ENCODE measurements at places on chromosomes 16 and 17.
A peak's percentile ranks its signal among the peaks of the same experiment; 100 is the strongest.

GRCh38 chr17:2050300-2051060 lies 4.4 kb upstream of the HIC1 start:
- DNase-seq: peak; percentile 88

DNA sequence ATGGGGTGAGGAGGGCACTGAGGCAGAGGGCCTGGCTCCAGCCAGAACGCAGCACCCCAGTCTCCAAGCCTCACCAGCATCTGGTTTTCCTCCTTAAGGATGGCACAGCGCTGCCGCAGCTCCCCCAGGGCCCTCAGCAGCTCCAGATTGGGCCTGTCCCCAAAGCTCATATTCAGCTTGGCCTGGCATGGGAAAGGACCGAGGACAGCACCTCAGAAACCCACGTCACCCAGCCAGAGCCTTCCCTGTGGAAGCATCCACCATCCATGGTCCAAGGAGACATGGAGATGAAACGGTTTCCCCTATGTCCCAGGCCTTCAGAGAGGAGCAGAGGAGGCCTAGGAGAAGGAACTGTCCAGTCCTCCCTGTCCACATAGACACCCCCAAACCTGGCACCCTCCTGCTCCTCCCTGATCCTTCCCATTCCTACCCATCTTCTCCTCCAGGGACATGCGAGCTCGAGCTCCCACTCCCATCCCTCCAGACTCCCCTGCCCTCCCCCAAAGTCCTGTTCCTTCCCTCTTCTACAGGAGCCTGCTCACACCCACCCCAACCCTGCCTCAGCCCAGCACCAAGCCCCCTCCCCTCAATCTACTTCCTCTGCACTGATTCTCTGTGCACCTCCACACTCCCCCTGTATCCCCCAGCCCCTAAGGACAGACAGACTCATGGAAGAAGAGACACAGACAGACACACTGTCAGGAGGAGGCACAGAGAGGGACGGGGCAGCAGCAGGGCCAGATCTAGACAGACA lies 1.8 kb downstream of the TSPOAP1 start:
- DNase-seq: no peak

- no peak for DNase-seq
These were observed 26.7 kb downstream of the ABCA5 start for GRCh38 chr17:69300222-69300621.

DNA sequence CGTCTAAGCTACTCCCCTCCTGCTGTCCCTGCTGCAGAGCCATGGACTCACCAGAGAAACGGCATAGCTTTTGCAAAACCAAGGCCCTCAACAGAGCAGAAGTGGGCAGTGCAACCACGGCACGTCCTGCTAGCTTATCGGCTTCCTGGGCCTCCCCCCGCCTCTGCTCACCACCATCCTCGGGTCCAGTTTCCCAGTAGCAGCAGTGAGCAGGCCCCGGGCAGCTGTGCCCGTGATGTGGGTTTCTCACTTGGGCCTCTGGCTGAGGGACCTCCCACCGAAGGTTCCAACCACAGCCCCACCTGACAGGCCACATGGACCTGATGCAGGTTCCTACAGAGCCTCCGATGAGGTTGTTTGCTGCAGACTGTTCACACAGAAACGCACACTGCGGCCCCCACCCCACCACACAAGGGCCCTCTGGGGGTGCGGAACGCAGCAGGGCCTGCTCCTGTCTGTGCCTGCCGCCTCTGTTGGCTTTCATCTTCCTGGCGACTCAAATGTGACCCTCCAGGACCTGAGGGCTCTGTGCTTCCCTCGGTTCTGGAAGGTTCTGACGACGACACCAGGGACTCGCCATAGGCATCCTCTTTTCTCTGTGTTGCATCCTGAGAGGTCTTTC lies 24.8 kb downstream of the PDIA2 start:
- no peak for DNase-seq

- no peak for DNase-seq
These were observed 30.8 kb downstream of the VWA3A start for GRCh38 chr16:22123146-22123545.

- DNase-seq: no peak
These were observed 93.7 kb downstream of the TANGO6 start for GRCh38 chr16:68936736-68937631.

DNA sequence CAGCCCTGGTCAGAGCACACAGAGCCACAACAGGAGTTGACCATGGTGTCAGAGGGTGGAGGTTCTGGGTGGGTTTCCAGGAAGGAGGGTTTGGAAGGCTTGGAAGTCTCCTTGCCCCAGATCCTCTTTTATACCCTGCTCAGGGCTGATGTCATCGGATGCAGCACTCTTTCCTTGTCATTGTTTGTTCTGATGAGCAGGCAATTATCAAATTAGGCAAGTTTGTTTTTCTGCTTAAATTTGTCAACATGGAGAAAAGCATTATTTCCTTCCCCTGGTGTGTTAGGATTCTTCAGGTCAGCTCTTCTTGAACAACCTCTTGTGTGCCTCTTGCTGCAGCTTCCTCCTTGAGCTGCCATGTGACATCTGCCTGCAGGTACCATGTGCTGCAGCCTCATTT lies at the start of gene KRTAP4-4:
Gene KRTAP4-4 (minus strand): TSS at position 101 of the 400 bp plus-strand sequence. CDS start 57 bp downstream, at position 44.
- DNase-seq: no peak

DNA sequence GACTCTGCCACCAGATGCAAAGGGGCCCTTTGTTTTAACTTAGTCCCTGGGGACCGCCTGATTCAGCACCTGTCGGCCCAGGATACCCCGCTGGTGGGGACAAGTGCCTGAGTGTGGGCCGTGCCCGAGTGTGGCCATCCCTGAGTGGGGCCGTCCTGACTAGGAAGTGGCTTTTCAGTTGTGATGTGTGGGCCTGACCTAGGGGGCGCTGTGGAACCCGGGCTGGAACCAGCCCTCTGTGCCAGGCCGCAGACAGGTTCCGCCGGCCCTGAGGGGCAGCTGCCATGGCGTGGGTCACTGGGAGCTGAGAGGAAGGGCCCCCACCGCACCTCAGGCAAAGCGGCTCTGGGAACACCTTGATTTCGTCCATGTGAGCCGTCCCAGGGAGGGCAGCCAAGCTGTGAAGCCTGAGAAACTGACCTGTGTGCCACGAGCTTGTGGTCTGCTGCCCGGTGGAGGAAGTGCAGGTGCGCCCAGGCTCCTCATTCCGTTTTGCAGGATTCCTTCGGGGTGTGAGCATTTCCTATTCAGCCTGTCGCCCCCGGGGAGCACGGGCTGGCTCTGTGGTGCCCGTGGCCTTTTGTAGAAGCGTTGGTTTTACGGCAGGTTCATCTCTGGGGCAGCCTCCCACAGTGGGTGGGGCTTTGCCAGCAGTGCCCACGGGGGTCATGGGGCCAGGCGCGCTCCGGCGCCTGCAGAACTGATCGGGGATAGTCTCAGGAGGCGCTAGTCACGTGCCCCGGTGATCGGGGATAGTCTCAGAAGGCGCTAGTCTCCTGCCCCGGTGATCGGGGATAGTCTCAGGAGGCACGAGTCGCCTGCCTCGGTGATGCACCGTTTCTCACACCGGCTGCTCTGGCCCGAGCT lies 5.3 kb downstream of the RPL13 start:
- no peak for DNase-seq

DNA sequence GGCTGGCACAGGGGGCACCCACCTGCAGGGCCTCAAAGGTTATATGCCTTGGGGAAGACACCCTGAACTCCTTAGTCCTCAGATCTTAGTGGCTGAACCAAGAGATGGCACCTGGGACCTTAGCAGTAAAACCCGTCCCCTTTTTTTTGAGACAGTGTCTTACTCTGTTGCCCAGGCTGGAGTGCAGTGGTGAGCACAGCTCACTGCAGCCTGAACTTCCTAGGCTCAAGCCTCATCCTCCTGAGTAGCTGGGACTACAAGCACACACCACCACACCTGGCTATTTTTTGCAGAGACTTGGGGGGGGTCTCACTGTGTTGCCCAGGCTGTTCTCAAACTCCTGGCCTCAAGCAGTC lies 237.2 kb downstream of the MRTFB start:
- no peak for DNase-seq

GRCh38 chr17:979212-979538 lies 401 bp downstream of the NXN start:
- peak; percentile 13 for DNase-seq

GRCh38 chr16:78961464-78961863 lies 639.1 kb downstream of the MAF start:
- DNase-seq: no peak

DNA sequence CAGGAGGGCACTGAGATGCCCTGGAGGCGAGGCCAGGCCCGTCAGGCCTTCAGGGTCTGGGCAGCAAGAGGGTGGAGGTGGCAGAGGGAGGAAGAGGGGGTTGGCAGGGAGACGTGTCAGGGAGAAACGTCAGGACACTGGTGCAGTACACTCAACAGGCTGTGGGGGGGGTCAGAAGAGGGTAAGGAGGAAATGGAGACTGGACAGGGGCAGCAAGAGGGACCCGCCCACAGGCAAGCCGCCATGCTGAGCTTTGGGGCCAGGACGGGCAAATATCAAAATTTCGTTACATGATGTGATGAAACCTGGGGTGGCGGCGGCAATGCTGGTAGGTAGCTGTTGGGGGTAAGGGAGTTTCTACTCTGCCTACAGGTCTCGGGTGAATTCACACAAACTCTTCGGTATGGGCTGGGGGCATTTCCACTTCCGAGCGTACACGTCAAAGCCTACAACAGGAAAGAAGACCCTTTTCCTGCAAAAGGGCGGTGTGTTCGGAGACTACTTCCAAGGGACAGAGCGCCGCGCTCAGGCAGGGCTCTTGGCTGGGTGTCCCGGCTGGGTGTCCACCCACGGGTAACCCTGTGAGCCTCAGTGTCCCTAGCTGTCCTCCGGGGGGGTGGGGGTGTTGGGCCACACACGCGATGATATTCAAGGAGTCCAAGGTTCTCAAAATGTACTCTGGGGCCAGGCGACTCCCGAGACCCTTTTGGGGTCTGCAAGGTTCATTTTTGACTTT lies 43.3 kb upstream of the ATP2A3 start:
- no peak for DNase-seq

DNA sequence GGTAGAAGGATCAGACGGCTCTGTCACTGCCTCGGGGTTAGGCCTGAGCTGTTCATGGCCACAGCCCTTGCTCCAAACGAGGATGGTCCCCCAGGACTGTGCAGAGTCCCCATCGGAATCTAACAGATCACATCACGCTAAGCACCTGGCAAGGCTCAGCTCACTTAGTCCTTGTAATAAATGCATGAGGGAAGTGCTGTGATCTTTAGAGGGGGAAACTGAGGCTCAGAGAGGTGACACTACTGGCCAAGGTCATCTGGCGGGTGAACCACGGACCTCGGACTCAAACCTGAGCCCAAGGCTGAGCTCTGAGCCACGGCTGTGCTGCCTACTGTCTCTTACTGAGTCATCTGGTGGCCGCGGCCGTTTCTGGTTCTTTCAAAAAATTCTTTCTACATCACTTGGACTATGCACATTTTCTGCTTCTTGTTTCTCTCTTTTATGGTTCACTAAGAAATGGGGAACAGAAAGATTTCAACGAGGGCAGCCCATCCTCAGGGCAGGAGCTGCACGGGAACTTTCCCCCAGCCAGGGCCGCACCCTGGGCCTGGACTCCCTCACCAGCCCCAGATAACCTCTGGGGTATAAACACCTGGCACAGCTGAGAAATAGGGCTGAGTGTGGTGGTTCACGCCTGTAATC lies 55.6 kb downstream of the COTL1 start:
- no peak for DNase-seq

DNA sequence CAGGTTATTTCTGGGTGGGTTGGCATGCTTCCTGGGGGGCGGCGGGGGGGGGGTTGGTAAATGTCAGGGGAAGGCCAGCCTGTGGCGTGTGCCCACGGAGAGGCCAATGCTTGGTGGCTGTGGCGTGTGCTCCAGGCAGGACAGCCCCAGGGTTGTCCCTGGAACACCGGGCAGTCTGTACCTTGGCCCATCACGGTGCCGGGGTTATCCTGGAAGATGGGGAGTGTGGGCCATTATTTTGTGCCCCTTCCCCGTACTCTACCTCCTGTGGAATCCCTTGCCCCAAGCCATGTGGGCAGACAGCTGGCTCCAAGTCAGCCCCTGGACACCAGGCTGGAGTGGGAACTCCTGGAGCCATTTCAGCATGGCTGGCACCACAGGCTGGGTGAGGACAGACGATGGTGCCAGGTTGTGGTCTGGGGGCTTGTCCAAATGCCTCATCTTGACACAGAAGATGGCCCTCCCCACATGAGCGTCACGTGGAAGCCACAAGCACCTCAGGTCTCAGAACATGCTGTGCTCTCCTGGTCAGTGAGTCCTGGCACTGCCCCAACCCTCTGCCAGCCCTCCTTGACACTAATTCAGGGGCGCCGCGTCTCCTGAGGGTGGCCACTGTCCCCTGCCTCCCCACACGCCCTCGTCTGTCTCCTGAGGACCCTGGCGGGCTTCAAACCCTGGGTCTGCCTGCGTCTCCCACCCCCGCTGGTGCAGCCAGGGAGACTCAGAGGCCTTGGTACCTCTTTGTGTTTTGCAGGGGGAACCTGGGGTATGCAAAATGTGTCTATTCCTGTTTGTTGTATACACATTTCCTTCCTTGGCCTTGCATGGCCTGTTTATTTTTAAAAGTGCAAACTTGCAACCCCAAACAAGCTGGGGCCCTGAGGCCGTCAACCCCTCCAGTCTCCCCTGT lies 4.3 kb downstream of the SLC16A3 start:
- DNase-seq: no peak

DNA sequence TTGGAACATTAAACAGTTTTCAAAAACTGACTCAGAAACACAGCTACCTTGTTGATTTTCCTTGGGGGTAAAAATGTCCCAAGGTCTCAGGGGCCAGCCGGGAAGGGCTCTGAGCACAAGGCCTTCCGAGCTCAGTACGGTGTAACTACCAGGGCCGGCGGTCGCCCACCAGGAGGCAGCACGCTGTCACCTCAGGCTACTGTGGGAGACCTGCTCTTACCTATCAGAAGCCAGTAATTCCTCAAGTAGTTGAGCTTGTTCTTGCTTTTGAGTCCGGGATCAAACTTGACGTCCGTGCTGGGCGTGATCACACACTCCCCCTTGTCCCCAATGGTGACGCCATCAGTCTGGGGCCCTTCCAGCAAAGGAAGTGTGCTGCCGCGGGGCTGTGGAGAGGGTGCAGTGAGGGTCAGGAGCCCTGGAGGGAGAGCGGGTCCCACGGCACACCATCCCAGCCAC lies 43.4 kb upstream of the ICAM2 start:
- peak; percentile 69 for DNase-seq

DNA sequence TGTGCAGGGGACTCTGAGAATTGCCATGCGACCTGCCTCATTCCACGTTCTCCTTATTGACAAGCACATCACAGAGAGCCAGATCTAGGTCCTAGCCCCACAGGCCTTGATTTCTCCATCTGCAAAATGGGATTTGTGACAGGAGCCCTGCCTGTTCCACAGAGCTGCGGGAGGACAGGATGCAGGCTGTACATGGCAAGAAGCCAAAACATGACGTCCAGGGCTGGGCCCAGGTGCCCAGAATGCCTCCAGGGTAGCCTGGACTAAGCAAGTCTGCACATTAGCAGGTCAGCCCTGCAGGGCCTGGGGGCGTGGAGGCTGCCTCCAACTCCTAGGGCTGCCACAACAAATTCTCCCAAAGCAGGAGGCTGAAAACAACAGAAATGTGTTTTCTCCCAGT lies 235.7 kb upstream of the SDK2 start:
- no peak for DNase-seq

GRCh38 chr16:56967733-56968132 lies 6.0 kb downstream of the CETP start:
- DNase-seq: no peak

- peak; percentile 22 for DNase-seq
These were observed 5.0 kb downstream of the DEXI start for GRCh38 chr16:10937068-10937859.

GRCh38 chr16:2428051-2428783 lies 1.0 kb upstream of the CCNF start:
- no peak for DNase-seq

All from CD4-positive, alpha-beta T cell (primary cell).